Activated CD8-positive, alpha-beta memory T cell treated with anti-CD3 and anti-CD28 coated beads, Interleukin-2, amount 10 ng/mL, durations not matched to agents 7 days and 5 days (primary cell): ENCODE measurements at places on chromosomes 4 and X. TPM values are rescaled to one million over a fixed set of nuclear protein-coding genes. Genes with fewer than 3 reads are reported as not detected.

- no peak overlapping the region for H3K27ac ChIP-seq
- H3K4me1 ChIP-seq, result no peaks in the 10 kb centered on the region
- H3K4me3 ChIP-seq, result no peak overlapping the region
- no peaks in the 10 kb centered on the region for H3K27me3 ChIP-seq
Observed at GRCh38 chrX:111719426-111720210, 38.6 kb downstream of the ALG13 start.

DNA sequence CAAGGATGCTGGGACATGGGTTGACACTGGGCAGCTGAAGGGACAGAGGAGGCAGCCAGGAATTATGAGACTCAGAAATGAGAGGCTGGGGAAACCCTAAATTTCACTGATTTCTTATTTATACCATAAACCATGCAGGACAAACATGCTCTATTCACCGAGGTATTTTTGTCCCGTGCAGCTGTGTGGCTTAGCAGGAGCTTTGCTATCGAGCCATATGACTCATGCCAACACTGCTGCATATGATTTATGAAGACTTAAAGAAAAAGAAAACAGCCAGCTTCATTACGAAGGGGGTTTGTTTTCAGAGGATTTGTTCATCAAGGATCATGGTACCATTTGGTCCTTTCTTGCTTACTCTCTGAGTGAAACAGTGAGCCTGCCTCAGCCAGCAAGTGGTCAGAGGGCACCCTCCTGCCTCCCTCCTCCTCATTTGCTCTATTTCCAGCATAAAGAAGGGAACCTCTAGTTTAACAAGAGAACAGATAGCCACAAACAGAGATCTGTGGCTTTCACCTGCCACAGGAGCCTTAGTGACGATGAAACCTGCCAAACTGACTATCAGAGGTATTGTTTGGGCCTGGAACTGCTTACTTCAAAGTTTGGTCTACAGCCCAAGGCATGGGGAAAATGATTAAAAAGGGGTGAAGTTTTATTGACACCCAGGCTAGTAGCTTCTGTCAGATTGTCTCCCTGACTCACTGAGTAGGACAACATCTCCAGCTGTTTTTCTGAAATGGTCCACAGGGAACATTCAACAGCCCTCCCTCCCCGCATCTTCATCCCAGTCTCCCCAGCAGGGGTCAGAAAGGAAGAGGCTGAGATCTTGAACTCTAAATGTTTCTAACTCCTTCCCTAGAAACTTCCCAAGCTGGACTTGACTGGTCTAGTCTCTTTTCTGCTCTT is 80.1 kb upstream of the MAML3 start:
- H3K36me3 ChIP-seq, result peaks cover 2% of the 10 kb centered on the region
- peak overlapping the region; percentile 93 for H3K27ac ChIP-seq
- DNase-seq, result peak; percentile 44
- peaks cover 20% of the 10 kb centered on the region for H3K4me1 ChIP-seq
- H3K4me3 ChIP-seq, result peak overlapping the region; percentile 21

- H3K36me3 ChIP-seq, result peaks cover 11% of the 10 kb centered on the region
- DNase-seq, result no peak
- peaks cover 8% of the 10 kb centered on the region for H3K4me1 ChIP-seq
- H3K4me3 ChIP-seq, result no peak overlapping the region
- no peaks in the 10 kb centered on the region for H3K27me3 ChIP-seq
Observed at GRCh38 chr4:128510850-128511249, 223.2 kb upstream of the PGRMC2 start.

DNA sequence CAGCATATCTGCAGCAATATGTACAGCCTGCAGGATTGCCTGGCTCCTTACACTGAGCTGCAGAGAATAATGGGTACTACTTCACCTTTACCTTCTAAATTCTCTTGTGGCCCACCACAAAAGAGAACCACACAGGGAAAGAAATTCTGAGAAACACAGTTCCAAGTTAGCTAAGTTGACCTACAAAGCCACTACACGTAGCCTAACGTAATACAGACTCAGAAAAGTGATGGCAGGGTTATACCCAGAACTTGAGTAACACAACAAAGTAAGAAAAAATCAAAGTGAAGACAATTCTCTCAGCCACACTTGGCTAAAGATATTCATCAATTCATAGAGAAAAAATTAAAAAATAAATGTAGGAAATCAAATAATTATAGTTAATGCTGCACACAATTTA is 26.4 kb upstream of the SRPX start:
- H3K4me3 ChIP-seq, result no peak overlapping the region
- DNase-seq, result peak; percentile 40
- peaks cover 3% of the 10 kb centered on the region for H3K27me3 ChIP-seq
- H3K36me3 ChIP-seq, result no peaks in the 10 kb centered on the region
- peak overlapping the region; percentile 36 for H3K27ac ChIP-seq

GRCh38 chr4:23897564-23898109 is 7.8 kb upstream of the PPARGC1A start:
- H3K4me3 ChIP-seq, result no peak overlapping the region
- no peaks in the 10 kb centered on the region for H3K27me3 ChIP-seq
- no peaks in the 10 kb centered on the region for H3K36me3 ChIP-seq
- no peak overlapping the region for H3K27ac ChIP-seq
- no peaks in the 10 kb centered on the region for H3K4me1 ChIP-seq

DNA sequence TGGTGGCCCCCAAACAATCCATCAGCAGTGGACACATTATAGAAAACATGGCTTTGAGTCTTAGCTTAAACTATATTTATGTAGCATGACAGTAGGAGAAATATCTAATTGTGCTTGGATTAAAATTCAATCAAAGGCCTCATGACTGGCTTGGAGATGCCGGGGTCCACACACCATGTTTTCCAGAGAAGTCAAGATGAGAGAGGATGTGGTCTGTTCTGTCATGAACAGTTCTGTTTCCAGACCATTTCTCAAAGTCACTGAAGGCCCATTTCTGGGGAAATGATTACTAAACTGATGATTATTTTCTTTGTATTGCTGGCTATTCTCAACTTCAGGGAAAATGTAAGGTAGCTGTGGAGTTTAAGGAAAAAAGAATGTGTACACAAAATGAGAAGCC is 76.3 kb downstream of the C4orf51 start:
- peaks cover 15% of the 10 kb centered on the region for H3K4me1 ChIP-seq
- H3K27ac ChIP-seq, result no peak overlapping the region
- H3K4me3 ChIP-seq, result no peak overlapping the region
- no peak for DNase-seq
- H3K36me3 ChIP-seq, result peaks cover 36% of the 10 kb centered on the region

DNA sequence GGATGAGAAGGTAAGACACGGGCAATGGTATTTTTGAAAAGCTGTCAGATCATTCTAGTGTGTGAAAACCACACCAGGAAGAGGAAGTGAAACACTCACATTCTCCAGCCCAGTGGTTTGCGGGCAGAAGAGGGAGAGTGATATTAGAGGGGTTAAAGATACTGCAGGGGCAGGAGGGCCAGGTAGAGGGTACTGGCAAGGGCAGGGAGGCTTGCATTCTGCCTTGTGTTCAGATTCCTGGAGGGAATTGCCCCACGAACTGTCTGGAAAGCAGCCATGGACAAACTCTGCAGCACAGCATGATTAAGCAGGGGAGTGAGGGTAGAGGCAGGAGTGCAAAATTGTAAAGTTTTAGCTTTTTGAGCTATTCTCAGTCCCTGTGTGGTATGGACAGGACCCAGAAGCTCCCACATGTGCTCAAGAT is 30.9 kb downstream of the NIPAL1 start:
- peak; percentile 93 for DNase-seq
- H3K36me3 ChIP-seq, result no peaks in the 10 kb centered on the region
- H3K27ac ChIP-seq, result no peak overlapping the region
- H3K27me3 ChIP-seq, result peaks cover 85% of the 10 kb centered on the region
- H3K4me1 ChIP-seq, result peaks cover 26% of the 10 kb centered on the region
- no peak overlapping the region for H3K4me3 ChIP-seq

DNA sequence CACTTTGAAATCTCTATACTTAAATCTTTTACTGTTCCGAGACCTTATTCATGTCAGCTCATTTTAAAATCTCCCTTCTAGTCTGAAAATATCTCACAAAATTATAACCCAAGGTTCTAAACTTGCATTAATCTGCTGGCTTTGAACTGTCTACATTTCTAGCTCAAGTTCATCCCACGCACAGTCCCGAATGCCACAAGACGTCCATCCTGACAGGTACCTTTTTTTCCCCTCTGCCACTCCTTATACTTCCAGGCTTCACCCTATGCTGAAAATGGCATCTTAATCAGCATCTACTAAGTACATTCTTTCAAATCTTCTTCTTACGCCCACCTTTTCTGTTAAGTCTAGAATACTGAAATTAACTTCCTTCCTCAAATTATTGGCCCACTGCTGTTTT is 259.2 kb upstream of the GALNTL6 start:
- no peaks in the 10 kb centered on the region for H3K4me1 ChIP-seq
- no peak for DNase-seq
- no peak overlapping the region for H3K4me3 ChIP-seq
- H3K36me3 ChIP-seq, result no peaks in the 10 kb centered on the region

DNA sequence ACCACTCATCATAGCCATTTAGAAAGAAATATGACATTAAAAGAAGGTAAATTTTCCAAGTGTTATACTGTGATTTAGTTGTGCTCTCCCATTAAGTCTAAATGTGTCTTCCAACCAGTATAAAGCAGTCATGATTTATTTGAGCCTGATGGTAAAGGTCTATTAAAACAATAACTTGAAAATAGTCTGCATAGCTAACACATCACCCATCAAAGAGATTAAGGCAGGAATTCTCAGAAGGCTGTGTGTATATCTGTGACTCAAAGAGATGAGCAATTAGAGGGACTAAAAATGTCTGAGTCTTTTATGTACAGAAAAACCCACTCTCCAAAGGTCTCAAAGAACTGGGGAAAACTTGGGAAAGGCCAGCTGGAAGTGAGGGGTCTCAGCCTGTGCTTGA is 70.3 kb upstream of the IQCM start:
- no peak for DNase-seq
- H3K36me3 ChIP-seq, result no peaks in the 10 kb centered on the region
- H3K27ac ChIP-seq, result no peak overlapping the region

- no peak for DNase-seq
- H3K27ac ChIP-seq, result no peak overlapping the region
- peaks cover 5% of the 10 kb centered on the region for H3K4me1 ChIP-seq
Observed at GRCh38 chr4:76087007-76087769, 12.7 kb downstream of the ART3 start.

GRCh38 chr4:145779319-145779801 is 99.4 kb downstream of the C4orf51 start:
- no peak for DNase-seq
- no peaks in the 10 kb centered on the region for H3K27me3 ChIP-seq
- peaks cover 15% of the 10 kb centered on the region for H3K4me1 ChIP-seq
- H3K4me3 ChIP-seq, result no peak overlapping the region
- H3K36me3 ChIP-seq, result peaks cover 63% of the 10 kb centered on the region

DNA sequence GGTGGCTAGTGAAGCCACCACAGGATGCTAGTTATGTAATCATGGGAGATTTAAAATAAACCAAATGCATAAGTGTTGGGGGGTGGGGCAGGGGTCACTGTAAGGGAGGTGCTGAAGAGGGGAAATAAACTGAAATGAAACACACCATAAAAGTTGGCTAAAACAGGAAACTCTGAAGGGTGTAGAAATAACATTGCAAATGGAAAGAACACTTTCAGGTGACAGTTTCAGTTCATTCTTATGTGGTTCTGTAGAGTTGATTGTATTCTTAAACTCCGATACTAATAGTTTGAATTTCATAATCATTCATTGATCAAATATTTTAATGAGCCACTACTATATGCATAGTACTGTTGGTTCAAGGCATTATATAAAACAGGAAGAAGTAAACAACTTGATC is 80.1 kb downstream of the HDAC8 start:
- no peaks in the 10 kb centered on the region for H3K27me3 ChIP-seq
- no peak overlapping the region for H3K27ac ChIP-seq
- DNase-seq, result no peak
- no peak overlapping the region for H3K4me3 ChIP-seq
- H3K36me3 ChIP-seq, result peaks cover 27% of the 10 kb centered on the region
- H3K4me1 ChIP-seq, result no peaks in the 10 kb centered on the region

DNA sequence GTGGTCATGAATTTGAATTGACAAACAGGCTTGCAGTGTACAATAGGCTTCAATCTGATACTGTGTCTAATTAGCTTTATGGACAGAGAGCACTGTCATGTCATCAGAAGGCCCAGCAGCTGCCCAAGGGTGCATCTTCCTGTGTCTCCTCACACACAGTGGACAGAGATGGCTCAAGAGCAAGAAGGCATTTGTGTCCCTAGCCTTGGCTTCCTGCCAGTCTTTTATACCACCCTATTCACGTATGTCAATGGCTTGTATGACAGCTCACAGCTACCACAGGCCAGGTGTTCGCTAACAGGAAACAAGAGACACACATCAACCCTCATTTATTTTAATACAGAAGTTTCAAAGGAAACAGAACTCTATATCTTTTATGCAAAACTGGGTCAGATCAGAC is 874.0 kb upstream of the AGA start:
- peaks cover under 1% of the 10 kb centered on the region for H3K36me3 ChIP-seq
- DNase-seq, result no peak
- no peak overlapping the region for H3K4me3 ChIP-seq
- no peaks in the 10 kb centered on the region for H3K4me1 ChIP-seq
- H3K27me3 ChIP-seq, result no peaks in the 10 kb centered on the region

GRCh38 chrX:133250184-133251100 is 32.3 kb upstream of the TFDP3 start:
- H3K36me3 ChIP-seq, result no peaks in the 10 kb centered on the region
- no peak for DNase-seq
- H3K27ac ChIP-seq, result no peak overlapping the region
- no peaks in the 10 kb centered on the region for H3K27me3 ChIP-seq
- H3K4me3 ChIP-seq, result no peak overlapping the region
- no peaks in the 10 kb centered on the region for H3K4me1 ChIP-seq

- H3K4me1 ChIP-seq, result peaks cover 78% of the 10 kb centered on the region
- peak; percentile 74 for DNase-seq
- H3K36me3 ChIP-seq, result peaks cover 73% of the 10 kb centered on the region
- peak overlapping the region; percentile 38 for H3K4me3 ChIP-seq
Observed at GRCh38 chr4:37675587-37676290, 10.4 kb downstream of the RELL1 start.

GRCh38 chr4:95267081-95267480 is 281.7 kb downstream of the UNC5C start:
- no peak for DNase-seq
- no peak overlapping the region for H3K4me3 ChIP-seq
- H3K27ac ChIP-seq, result no peak overlapping the region
- no peaks in the 10 kb centered on the region for H3K4me1 ChIP-seq
- no peaks in the 10 kb centered on the region for H3K36me3 ChIP-seq
- no peaks in the 10 kb centered on the region for H3K27me3 ChIP-seq

GRCh38 chr4:145937971-145938611 is 532 bp downstream of the ZNF827 start:
- peaks cover 9% of the 10 kb centered on the region for H3K27me3 ChIP-seq
- H3K4me1 ChIP-seq, result peaks cover 25% of the 10 kb centered on the region
- peak overlapping the region; percentile 99 for H3K4me3 ChIP-seq
- peak; percentile 57 for DNase-seq

- no peak for DNase-seq
- H3K27me3 ChIP-seq, result no peaks in the 10 kb centered on the region
- H3K27ac ChIP-seq, result no peak overlapping the region
- no peak overlapping the region for H3K4me3 ChIP-seq
- no peaks in the 10 kb centered on the region for H3K4me1 ChIP-seq
Observed at GRCh38 chrX:109199726-109200125, 282.2 kb downstream of the GUCY2F start.

Gene MTNR1A
- not detected for total RNA-seq

Gene HSD17B13
- total RNA-seq, result 0.29 TPM

Gene PAGE5
- total RNA-seq, result not detected

Gene CT45A10
- not detected for total RNA-seq

Gene COX7B2
- not detected for total RNA-seq

Gene ASIC5
- not detected for total RNA-seq

Gene XK
- 0.09 TPM for total RNA-seq

Gene INPP4B
- 23.5 TPM for total RNA-seq

Gene TCEAL2
- total RNA-seq, result not detected

Gene SPANXC
- not detected for total RNA-seq

Gene MAGEA11
- total RNA-seq, result not detected

Gene DIPK2B
- not detected for total RNA-seq
